GM12878 (cell line): ENCODE measurements at places on chromosomes 12 and 14. TPM values are rescaled to one million over a fixed set of nuclear protein-coding genes. Genes with fewer than 3 reads are reported as not detected.

The TAMALIN gene
- polyA plus RNA-seq: not detected in 2 replicates

The ERP29 gene
- 107 and 109 TPM in 2 replicates for polyA plus RNA-seq

The AICDA gene
- polyA plus RNA-seq: 19.1 and 24.9 TPM in 2 replicates

The SLC25A47 gene
- not detected in 2 replicates for polyA plus RNA-seq

The GPX2 gene
- not detected in 2 replicates for polyA plus RNA-seq

The SLC17A8 gene
- not detected in 2 replicates for polyA plus RNA-seq

The CLEC9A gene
- polyA plus RNA-seq: not detected in 2 replicates

The GPR162 gene
- polyA plus RNA-seq: not detected in 2 replicates

The ADGRD1 gene
- polyA plus RNA-seq: 1.9 and 2.8 TPM in 2 replicates

The TUBA1A gene
- polyA plus RNA-seq: 200 and 209 TPM in 2 replicates

The RNF212B gene
- not detected in 2 replicates for polyA plus RNA-seq

The ARHGAP9 gene
- 72.2 and 81.3 TPM in 2 replicates for polyA plus RNA-seq

The EFCAB11 gene
- polyA plus RNA-seq: 24.4 and 25.6 TPM in 2 replicates

The POTEG gene
- not detected in 2 replicates for polyA plus RNA-seq

The STAC3 gene
- 1.7 and 2.4 TPM in 2 replicates for polyA plus RNA-seq

The TEAD4 gene
- 0.16 TPM in 1 of 2 replicates, not detected in the other for polyA plus RNA-seq

The CEP170B gene
- 0.03 TPM in 1 of 2 replicates, not detected in the other for polyA plus RNA-seq

The CMA1 gene
- not detected in 2 replicates for polyA plus RNA-seq

The DPF3 gene
- 1.6 and 1.7 TPM in 2 replicates for polyA plus RNA-seq

The SPIC gene
- polyA plus RNA-seq: 0.21 TPM in 1 of 2 replicates, not detected in the other

The TAS2R13 gene
- polyA plus RNA-seq: not detected in 2 replicates

The RPS29 gene
- polyA plus RNA-seq: 2,685 and 2,686 TPM in 2 replicates

The SMIM41 gene
- polyA plus RNA-seq: not detected in 2 replicates

The THTPA gene
- polyA plus RNA-seq: 18.4 and 24.9 TPM in 2 replicates

The REP15 gene
- polyA plus RNA-seq: not detected in 2 replicates

The LGR5 gene
- polyA plus RNA-seq: not detected in 2 replicates

The AQP2 gene
- polyA plus RNA-seq: not detected in 2 replicates

The STXBP6 gene
- polyA plus RNA-seq: 1.2 and 2.8 TPM in 2 replicates

The PPFIA2 gene
- polyA plus RNA-seq: not detected in 2 replicates

The RASSF9 gene
- not detected in 2 replicates for polyA plus RNA-seq
